ENCODE measurements at places on chromosomes 12 and 14.

- peak; percentile 44 for DNase-seq
These were observed 58.0 kb upstream of the ELK3 start for GRCh38 chr12:96136161-96136560.

- no peak for DNase-seq
These were observed 13.0 kb downstream of the KLRD1 start for GRCh38 chr12:10320643-10321042.

DNA sequence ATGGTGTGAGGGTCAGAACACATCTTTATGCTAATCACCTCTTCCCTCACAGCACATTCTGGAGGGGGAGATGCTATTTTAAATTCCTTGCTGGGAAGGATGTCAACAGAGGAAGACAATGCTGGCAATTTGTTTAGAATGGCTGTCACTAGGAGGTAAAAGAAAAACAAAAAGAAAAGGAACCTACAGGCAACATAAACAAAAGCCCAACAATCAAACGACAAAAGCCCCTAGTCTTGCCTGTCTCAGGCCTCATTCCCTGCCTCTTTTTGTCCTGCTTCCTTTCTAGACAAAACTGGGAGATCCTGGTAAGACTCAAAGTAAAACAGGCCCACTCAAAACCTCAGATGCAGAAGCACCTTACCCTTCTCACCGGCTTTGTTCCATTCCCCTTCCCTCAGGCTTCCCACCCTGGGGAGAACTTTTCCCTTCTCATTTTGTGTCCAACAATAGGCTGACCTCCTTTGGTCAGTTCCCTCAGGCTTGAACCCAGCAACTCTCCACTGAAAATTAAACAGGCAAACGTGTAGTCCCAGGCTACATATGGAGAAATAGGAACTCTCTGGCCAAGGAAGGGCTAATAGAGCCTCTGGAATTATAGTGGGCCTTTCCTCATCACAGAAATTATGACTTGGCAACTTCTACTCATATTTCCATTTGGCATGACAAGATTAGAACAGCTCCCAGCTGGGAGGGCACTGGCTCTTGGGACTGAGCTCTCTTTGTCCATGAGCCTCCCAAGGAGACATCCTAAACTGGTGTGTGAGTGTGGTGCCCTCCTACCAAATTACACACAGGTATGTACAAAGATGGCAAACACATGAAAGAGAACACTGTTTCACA lies 193.0 kb downstream of the MON2 start:
- DNase-seq: no peak

DNA sequence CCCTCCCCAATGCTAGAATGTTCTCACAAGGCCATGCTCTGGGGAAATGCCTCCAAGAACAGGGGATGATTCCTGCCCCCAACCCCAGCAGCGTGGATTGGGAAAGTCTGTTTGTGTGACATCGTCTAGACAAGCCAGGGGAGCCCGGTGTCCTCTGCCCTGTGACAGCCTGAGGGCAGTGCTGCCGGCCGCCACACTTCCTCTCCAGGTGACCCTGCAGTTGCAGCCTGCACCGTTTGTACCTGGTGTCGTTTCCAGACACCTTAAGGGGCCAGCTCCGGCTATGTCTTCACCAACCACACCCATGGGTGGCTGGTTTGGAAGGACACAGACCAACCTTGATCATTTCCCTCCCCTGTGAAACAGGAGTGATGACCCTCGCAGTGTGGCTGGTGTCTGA lies 372.6 kb downstream of the BCL11B start:
- DNase-seq: no peak

GRCh38 chr12:109567296-109567695 lies 6.0 kb downstream of the MMAB start:
- no peak for DNase-seq

DNA sequence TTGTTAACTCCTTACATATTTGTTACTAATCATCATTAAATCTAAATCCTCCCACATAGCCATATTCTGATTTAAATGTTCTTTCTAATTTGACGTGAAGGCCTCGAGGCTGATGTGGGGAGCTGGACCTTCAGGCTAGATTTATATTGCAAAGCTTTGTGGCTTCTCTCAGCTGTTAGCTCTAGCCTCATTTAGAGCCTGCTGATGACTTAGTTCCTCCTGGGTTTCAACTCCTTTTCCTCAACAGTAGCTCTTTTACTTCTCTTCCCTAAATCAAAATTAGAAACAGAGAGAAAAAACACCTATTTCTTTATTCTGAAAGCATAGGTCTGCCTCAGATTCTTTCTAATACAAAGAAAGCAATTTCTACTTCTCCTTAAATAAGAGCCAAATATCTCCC lies 477.5 kb upstream of the CCDC196 start:
- no peak for DNase-seq
